ENCODE measurements at places on chromosomes 3 and 15.

DNA sequence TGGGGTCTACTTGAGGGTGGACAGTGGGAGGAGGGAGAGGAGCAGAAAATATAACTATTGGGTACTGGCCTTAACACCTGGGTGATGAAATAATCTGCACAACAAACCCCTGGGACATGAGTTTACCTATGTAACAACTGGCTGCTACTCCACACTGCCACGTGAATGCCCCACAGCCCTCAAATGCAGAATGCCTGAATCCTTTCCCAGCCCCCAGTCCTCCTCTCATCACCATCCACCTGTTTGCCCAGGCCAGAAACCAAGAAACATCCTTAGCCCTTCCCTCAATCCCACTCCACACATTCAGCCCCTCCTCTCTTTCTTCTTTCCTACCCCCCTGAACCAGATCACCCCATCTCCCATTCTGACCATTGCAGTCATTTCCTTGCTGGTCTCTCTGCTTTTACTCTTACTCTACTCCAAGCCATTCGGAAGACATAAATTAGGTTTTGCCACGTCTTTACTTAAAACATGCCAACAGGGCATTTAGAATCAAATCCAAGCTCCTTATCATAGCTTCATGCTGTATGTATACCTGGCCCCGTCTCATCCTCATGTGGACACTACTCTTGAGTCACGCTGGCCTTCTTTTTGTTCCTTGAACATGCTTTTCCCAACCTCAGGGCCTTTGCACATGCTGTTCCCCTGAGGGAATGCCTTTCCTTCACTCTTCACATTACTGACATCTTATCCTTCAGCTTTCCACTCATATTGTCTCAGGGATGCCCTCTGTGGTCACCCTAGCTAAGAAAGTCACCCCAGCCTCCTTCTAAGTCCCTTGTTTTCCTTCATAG is 137.5 kb upstream of the ABHD17C start:
- no peak for DNase-seq

- DNase-seq = no peak
These were observed 65.6 kb downstream of the ATP10A start for GRCh38 chr15:25797511-25797935.

DNA sequence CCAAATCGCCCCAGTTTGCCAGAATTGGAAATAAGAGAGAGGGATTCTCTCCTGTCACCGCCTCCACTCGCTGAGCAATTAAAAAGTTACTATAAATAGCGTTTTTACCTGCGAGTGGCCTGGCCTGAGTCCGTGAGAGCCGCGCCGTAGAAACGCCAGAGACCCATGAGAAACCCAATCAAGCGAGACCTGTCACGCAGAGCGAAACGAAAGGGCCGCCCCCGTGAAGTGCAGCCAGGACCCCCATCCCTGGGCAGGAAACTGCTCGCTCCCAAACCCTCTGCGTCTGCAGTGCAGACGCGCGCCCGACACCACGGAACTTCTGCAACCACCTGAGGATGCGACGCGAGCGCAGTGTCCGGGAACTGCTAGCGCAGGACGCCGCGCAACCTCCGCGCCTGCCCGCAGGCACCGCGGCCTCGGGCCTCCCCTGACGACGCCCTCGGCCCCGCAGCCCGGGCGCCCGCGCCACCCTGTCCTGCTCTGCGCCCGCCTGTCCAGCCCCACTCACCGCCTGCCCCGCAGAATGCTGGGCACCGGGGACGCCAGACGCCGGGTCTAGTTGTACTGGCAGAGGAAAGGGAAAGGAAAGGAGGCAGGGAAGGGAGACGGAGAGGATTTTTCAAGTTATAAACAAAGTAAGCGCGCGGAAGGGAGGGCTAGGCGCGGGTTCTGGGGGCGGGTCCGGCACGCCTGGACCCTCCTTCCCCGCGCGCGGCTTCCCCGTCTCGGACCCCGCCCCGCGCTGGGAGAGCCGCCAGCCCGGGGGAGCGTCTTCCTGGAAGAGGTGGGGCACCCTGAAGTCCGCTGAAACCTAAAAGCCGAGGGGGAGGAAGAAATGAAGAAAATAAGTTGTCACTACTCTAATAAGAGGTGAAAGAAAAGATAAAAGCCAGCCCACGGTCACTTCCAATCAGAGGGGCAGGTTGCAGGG is at the start of gene PLSCR4:
Gene PLSCR4, minus strand, starts transcription at position 657 of the 934 bp plus-strand sequence. CDS start 29,034 bp downstream, outside the sequence.
- peak; percentile 16 for DNase-seq

DNA sequence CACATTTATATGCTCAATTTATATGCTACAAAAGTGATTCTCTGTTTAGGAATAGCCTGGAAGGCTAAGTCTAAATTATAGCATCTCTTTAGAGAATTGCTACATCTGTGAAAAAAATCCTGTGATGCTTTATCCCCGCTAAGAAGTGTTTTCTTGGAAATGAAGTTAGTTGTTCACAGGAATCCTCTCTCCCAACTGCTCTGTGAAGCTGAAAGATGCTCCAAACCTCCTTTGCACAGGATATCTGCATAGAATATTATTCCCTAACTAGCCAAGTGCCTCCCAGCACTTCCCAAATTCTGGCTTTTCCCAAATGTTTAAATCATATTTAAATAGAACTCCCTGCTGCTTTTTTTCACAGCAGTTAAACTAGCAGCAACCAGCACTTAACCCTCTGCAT is 132.2 kb downstream of the SRGAP3 start:
- DNase-seq = no peak

DNA sequence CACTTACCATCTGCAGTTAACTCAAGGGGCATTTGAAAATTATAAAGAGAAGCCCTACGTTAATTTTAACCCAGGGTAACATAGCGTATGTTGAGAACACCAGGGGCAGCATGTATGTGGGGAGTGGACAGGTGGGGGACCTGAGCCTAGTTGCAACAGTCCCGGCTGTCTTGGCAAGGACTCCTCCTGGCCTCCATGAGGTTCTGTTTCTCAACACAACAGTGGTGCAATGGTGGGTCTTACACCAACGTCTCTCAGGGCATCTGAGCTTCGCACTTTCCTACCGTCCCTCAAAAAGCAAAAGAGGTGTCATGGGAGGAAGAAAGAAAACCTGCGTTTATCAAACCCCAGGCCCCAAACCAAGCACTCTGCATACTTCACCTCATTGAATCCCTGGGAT is 50.6 kb downstream of the MGLL start:
- DNase-seq = no peak

Measured in HCT116 (cell line).